ENCODE measurements at places on chromosomes 16 and 17. TPM values are rescaled to one million over a fixed set of nuclear protein-coding genes. Genes with fewer than 3 reads are reported as not detected.
A peak's percentile ranks its signal among the peaks of the same experiment; 100 is the strongest.

GRCh38 chr17:17058304-17058703 lies 16.0 kb downstream of the MPRIP start:
- H3K4me1 ChIP-seq: peaks cover 46% of the 10 kb centered on the region
- H3K36me3 ChIP-seq: peaks cover 12% of the 10 kb centered on the region

GRCh38 chr17:59149841-59150511 lies 5.0 kb downstream of the SKA2 start:
- H3K27ac ChIP-seq: no peak overlapping the region
- no peak overlapping the region for H3K4me3 ChIP-seq

DNA sequence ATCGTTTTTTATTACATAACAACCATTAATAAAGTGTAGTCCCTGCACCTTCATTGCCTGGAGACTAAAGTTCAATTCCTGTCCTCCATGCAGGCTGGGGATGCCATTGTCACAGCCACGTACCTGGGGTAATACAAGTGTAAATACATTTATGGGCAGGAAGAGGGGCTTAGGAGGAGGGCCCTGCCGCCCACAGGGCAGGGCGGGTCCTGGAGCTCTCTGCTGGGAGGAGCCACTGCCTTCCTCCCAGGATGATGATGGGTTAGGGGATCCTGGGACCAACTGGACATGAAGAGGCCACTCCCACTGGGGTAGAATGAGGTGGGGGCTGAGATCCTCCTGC lies 44.1 kb upstream of the SLC38A10 start:
- H3K36me3 ChIP-seq: no peaks in the 10 kb centered on the region
- H3K27ac ChIP-seq: peak overlapping the region; percentile 96
- H3K27me3 ChIP-seq: no peaks in the 10 kb centered on the region

GRCh38 chr16:4048481-4048880 lies 67.8 kb downstream of the ADCY9 start:
- H3K27me3 ChIP-seq: no peaks in the 10 kb centered on the region
- DNase-seq: no peak
- H3K4me1 ChIP-seq: peaks cover 43% of the 10 kb centered on the region
- no peak overlapping the region for H3K27ac ChIP-seq
- H3K36me3 ChIP-seq: no peaks in the 10 kb centered on the region

The TEKT5 gene
- polyA plus RNA-seq: 0.62 TPM

DNA sequence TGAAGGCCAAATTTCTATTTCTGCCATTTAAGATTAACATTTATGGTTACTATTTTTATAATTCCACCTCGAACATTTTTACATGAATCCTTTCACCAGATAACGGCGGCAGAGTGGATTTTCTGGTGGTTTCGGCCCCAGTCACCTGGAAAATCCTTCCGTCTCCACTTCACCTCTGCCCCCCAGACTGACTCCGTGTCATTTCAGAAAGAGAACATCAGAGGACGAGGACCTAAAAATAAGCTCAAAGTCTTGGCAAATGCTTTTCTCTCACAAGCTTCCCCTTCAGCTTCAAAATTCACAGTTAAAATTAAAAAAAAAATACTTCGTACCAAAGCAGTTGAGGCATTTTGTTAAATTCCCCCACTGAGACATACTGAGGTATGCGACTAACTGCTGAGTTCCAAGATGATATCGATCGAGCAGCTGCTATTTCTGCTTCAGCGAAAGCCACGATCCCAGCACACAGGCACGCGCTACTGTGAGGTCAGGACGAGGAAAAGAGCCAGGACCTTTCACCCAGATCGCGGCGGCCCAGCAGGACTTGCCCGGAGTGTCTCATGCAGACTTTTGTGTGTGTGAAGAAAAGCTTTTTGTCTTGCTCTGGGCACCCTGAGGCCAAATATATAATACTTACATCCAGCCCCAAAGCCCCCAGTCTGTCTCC lies 36.8 kb downstream of the ASPA start:
- no peaks in the 10 kb centered on the region for H3K27me3 ChIP-seq
- H3K4me3 ChIP-seq: no peak overlapping the region
- DNase-seq: peak; percentile 49
- H3K36me3 ChIP-seq: no peaks in the 10 kb centered on the region
- peak overlapping the region; percentile 33 for H3K27ac ChIP-seq

Measured in stomach (tissue), 19 donors.